ENCODE measurements at places on chromosomes 13 and 19.

DNA sequence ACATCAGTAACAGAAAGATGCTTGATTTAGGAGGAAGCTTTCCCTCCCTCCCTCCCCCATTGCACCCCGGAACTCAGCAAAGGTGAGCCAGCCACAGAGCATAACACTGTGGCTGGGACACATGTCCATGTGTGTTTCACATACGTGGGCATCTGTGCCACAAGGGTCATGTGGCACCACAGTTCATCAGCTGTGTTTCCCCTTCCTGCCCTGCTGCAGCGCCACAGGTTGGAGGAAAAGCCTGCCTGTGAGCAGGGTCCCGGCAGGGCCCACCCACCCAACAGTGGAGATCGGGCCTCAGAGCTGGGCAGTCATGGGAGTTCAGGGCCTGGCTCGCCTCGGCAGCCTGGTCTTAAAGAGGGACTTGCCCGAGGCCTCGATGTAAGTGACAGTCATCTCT, 2.8 kb downstream of the ACP5 start:
- no peak for DNase-seq

DNA sequence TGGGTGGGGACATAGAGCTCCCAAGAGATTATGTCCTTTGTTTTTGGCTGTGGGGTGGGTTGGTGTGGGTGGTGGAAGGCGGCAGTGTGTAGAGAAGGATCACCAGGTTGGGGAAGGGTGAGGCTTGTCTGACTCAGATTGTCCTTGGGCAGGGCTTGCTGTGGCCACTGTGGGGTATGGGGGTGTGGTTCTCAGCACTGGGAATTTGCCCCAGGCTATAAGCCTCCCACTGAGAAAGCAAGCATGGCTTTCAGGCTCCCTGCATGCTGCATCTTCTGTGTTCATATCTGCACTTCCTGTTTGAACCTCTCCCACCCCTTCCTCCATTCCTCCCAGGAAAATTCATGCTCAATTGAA, 34.9 kb downstream of the DNAJC15 start:
- DNase-seq = no peak

DNA sequence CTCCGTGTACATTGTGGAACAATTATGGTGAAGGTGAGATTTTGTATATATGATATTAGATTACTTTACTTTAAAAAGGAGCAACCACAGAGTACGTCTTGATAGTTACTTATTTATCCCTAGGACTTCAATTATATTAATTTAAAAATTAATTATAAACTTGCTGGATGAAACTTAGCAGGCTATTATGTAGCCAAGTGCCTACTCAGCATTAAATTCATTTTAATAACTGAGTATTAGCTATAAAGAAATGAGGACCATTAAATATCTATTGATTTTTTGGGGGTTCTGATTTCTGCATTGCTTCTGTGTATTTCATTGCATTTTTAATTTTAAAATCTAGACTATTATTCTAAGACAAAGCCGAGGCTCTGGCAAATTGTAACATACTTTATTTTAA, 109.4 kb downstream of the HS6ST3 start:
- no peak for DNase-seq

DNA sequence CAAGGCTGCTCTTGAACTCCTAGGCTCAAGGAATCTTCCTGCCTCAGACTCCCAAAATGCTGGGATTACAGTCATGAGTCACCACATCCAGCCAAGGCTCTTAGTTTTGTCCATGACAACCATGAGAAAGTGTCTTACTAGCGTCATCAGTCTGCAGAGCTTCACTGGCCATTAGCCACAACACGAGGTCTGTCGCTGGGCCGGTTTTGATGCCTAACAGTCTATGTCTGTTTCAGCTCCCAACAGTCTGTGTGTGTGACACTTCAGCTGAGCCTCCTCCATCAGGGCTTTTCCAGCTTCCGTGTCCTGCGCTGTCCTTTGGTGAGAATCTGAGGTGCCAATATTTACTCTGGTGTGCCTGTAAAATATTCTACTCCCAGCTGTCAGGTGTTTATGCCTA, 47.6 kb downstream of the CEP89 start:
- DNase-seq = no peak

DNA sequence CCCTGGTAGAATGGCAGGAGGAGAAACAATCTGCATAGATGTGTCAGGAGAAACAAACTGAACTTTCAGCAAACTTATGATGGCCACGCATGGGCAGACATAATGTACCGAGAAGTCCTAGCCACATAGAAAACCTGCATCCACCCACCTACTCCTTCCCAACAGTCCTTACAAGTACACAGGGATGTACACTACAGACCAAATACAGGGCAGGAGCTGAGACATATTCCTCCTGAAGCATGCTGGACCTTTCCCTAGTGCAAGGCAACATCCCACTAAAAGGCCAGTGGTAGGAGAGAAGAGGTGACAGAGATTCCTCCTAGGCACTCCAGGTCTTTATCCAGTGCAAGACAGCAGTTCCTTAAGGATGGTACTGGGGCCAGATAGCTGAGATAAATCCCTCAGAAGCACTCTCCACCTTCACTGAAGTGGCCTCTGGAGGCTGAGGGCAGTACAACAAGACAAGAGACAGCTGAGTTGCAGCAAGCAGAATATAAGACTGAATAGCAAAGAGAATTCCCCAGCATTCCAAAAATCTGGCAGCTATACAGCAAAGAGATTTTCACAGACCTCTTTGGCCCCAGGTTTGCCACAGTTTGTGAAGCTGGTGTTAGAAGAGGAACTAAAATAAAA, 18.3 kb downstream of the VWA8 start:
- DNase-seq = peak; percentile 6

DNA sequence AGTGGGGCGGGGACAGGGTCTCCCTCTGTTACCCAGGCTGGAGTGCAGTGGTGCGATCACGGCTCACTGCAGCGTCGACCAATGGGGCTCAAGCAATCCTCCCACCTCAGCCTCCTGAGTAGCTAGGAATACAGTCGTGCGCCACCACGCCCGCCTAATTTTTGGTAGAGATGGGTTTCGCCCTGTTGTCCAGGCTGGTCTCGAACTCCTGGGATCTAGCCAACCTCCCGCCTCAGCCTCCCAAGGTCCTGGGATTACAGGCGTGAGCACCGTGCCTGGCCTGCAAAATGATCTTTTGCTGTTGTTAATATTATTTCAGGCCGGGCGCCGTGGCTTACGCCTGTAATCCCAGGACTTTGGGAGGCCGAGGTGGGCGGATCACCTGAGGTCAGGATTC, 621 bp upstream of the TGDS start:
- DNase-seq = no peak

GRCh38 chr19:50198431-50199258, 4.8 kb upstream of the MYH14 start:
- DNase-seq = no peak

GRCh38 chr13:42894765-42895243, 97.2 kb downstream of the EPSTI1 start:
- DNase-seq = no peak

- DNase-seq = no peak
Observed at GRCh38 chr19:45446295-45446694, 21.5 kb upstream of the FOSB start.

DNA sequence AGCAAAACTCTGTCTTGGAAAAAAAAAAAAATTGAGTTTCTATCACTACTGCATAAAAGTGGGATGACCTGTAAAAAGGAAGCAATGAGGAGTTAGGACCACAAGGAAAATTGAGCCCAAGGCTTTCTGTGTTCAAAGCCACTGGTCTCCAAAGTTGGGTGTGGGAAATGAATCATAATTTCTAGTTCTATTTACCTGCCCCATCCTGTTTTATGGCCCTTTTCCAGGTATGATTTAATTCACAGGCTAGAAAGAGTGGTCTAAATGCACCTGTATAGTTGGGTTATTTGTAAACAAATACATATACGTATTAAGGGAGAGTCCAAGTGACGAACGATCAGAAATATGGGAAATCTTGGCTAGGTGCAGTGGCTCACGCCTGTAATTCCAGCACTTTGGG, 5.9 kb upstream of the DCAF15 start:
- DNase-seq = no peak

- no peak for DNase-seq
Observed at GRCh38 chr19:7792281-7792680, 29.2 kb downstream of the CLEC4M start.

GRCh38 chr13:110001670-110002275, 215.4 kb upstream of the IRS2 start:
- no peak for DNase-seq
